ENCODE measurements at places on chromosomes 11 and 22.

DNA sequence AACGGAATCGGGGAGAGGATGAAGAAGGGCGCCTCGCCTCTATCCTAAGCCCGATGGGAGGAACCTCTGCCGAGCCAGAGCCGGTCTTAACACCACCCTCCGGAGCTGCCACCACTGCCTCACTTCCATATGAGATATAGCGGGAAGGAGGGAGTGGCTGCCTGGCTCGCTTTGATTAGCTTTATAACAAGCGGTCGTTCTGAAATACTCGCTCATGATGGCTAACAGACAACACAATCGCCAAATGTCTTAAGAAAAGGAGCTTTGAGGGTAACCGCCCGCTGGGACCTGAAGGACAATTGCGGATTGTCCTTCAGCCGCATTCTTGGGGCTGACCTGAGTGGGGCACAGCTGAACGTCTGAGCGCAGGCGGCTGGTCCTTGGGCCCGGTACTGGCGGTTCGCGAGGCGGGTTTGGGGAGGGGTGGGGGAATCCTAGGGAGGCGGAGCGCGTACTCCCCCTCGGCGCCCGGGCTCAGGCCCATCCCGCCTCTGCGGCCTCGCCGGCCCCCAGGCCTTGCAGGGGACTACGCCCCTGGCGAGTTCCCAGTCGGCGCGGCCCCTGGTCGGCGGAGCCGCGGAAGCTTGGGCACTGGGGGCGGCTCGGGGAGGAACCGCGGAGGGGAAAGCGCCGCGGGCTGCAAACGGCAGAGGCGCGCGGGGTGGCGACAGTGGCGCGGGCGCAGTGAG, at the start of gene PLAAT5:
Gene PLAAT5 (minus strand): TSS at position 617 of the 689 bp plus-strand sequence. CDS start 133 bp downstream, at position 484.
- no peak for DNase-seq

DNA sequence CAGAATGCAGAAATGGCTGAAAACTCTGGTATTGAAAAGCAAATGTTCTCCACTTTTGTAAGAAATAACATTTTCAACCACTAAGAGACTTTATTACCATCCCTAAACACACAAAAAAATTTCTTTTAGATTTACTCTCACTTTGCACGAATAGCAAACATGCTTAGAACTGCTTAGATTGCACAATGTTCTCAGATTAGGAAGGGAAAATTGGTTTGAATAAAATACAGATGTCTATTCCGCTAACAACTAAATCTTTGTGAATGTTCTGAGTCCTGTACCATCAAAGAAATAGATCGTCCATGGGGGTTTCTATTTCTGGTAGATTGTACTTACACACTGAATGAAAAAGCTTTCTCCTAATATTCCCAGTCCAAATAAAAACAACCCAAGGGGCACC, 40.1 kb downstream of the BDNF start:
- DNase-seq = no peak

DNA sequence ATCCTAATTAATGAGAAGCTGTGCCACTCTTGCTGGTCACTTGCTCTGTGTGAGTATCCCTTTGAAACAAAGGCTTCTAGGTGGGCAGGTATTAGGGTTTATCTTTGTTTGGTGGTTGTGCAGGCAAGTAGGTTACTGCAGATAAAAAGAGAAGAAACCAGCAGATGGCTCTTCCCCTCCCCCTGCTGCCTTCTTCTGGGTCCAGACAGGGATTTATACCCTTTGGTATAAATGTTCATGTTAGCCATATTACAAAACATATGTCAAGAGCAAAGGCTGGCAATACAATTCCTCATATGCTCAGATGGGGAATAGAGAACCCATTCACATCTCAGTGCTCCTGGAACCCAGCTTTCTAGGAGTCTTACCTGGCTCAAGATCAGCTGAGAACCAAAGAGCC, 109.9 kb downstream of the NAV2 start:
- DNase-seq = no peak

GRCh38 chr11:3709977-3710376, 38.8 kb upstream of the CHRNA10 start:
- DNase-seq = no peak

- no peak for DNase-seq
Observed at GRCh38 chr11:26326793-26327400, 5.0 kb upstream of the ANO3 start.

DNA sequence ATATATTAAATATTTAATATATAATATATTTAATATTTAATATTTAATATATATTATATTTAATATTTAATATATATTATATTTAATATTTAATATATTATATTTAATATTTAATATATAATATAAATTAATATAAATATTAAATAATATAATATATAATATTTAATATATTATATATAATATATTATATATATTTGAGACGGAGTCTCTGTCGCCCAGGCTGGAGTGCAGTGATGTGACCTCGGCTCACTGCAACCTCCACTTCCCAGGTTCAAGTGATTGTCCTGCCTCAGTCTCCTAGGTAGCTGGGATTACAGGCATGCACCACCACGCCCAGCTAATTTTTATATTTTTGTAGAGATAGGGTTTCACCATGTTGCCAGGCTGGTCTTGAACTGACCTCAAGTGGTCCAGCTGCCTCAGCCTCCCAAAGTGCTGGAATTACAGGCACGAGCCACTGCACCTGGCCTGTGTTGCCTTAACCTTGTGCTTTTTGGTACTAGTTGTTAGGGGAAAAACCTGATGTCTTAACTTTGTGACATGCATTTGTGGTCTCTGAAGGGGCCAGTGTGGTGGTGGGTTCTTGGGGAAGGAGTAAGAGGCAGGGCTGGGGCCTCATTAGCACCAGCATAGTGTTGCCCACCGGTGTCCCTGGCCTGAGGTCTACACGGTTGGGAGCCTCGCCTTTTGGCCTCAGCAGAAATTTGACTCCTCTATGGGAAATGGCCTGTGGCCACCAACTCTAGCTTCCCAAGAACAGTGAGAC, 16.6 kb downstream of the SEC14L3 start:
- no peak for DNase-seq

All from DMS 273 treated with DMSO at 0.1 percent for 48 hours (cell line).